ENCODE measurements at places on chromosomes 5 and 9.

DNA sequence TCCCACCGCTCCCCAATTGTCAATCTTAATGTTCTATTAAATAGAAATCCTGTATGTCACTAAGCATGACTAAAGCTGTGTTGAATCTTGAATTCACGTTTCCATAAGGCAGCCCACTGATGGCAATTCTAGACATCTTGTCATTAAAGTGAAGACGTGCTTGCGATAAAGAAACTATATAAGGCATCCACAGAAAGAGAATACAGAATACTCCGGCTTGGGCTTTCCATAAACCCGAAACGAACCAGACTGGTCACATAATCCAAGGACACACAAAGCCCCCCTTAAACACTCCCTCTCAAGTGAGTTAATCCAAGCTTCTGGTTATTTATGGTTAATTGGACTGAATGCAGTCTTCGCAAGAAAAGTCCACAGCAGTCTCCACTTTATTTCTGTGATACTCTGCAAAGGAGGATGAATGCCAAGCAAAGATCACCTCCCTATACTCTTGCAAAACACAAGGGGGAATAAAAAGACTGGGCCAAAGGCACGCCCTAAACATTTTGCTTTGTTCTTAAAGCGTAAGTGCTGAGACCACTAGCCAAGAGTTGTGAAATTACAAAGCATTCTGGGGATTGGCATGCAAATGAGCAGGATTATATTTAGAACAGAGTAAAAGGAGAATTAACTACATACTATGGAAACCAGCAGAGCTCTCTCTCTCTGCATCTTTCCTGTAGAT lies 54.7 kb downstream of the DPYSL3 start:
- no peak for DNase-seq

GRCh38 chr5:122805481-122805880 lies 30.6 kb downstream of the SNX2 start:
- no peak for DNase-seq

DNA sequence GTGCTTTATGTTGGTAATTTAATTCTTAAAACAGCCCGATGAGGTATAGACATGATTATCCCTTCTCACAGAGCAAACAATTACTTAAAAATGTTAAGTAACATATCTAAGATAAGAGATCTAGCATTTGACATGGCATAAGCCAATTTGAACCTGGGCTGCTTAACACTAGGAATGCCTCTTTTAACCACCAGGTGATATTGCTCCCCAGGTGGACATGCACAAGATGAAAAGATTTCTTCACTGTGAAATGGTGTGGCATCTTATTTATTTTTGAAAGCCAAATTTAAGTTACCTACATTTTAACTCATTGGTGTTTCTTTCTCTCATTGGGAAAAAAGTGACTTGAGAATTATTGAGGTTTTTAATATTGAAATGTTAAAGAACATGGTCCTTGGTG lies 15.8 kb upstream of the LRRC70 start:
- no peak for DNase-seq

GRCh38 chr5:34831303-34831702 lies 7.7 kb upstream of the TTC23L start:
- DNase-seq, result no peak

DNA sequence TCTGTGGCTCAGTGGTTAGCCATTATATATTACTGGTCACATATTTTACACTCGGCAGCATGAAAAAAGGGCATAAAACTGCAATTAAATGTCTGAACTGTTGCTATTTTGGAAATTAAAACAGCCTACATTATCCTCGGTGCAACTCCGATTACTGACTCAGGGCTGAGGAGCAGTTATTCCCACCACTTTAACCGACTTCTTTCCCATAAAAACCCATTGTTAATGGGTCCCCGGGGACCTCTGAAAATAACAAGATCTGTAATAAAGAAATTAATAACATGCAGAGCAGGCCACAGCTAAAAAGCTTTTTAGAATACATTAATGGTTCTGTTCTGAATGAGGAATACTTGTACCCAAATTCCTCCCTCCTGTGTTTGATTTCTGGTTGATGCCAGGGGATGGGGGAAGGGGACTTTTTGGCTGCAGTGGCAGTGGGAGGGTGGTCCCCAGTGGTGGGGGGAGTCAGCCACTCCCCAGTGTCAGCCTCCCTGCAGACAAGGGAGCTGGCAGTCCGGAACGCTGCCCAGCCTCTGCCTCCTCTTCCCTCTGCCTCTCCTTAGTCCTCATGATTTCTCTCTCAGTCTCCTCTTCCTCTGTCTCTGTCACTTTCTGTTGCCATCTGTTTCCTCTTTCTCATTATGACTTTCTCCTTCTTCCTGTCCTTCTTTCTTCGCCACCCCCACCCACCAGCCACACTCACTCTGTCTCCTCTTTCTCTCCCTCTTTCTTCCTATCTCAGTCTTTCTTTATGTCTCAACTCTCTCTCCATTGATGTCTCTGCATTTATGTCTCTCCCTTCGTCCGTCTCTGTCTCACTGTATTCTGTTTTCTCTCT lies 59.0 kb upstream of the ZBTB43 start:
- no peak for DNase-seq

- no peak for DNase-seq
Observed at GRCh38 chr5:57441557-57441956, 41.1 kb downstream of the ACTBL2 start.

GRCh38 chr5:36875790-36876298 lies 725 bp upstream of the NIPBL start:
- peak; percentile 29 for DNase-seq

- DNase-seq, result no peak
Observed at GRCh38 chr5:153676406-153676805, 185.9 kb downstream of the GRIA1 start.

- DNase-seq, result no peak
Observed at GRCh38 chr5:179405426-179406030, 60.3 kb upstream of the ADAMTS2 start.

DNA sequence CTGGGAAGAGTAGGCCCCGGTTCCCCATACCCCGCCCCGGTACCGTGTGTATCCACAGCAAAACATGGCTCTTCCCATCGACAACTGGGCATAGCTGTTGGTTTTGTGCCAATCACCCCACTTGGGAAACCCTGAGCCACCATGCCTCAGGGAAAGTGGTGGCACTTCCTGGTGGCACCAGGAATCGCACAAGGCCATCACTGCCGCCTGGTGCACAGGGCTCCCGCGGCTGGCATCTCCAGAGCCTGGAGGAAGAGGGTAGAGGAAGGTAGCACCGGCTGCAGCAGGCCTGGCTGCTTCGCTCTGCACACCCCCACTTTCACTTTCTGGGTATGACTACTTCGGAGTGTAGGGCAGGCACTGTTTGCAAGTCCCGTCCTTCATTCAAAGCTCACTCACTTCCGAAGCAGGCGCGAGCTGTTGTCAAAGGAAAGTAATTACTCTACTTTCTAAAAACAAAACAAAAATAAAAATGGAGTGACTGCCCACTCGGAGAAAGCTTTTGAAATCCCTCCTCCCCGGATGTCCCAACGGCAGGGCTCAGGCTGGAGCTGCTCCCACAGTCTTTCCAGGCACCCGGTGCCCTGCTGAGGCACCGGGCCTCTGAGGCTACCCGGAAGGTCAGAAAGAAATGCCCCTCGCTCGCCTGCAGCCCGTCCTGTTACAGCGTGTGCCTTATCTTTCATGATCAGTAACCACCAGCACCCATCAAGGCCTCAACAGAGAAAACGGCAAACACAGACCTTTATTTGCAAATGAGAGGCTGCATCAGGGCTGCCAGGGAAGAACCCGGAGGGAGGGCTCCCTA lies 2.0 kb downstream of the BRD3 start:
- DNase-seq, result peak; percentile 22

- no peak for DNase-seq
Observed at GRCh38 chr5:117433818-117434217, 859.2 kb upstream of the SEMA6A start.

GRCh38 chr5:61167382-61167781 lies 5.1 kb upstream of the SMIM15 start:
- no peak for DNase-seq

- DNase-seq, result no peak
Observed at GRCh38 chr5:10374046-10375022, 20.8 kb downstream of the MARCHF6 start.

GRCh38 chr5:34563931-34564709 lies 92.0 kb upstream of the RAI14 start:
- no peak for DNase-seq

DNA sequence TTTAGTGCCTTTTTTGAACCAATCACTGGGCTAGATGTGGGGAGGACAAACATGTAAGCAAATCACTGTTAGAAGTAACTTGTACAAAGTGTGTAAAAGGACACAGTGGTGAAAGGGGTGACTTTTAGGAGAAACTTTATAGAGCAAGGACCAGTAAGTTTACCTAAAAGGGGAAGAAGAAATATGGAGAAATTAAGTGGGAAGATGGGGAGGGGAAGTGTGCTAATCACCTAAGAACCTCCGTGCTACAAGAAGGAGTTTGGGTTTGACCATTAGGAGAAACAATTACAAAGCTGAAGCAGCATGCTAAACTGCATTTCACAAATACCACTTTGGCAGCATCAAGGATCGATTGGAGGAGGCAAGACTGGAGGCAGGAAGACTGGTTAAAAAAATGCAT lies 17.3 kb downstream of the ITGA1 start:
- no peak for DNase-seq

- DNase-seq, result no peak
Observed at GRCh38 chr9:113709721-113710120, 166.4 kb upstream of the ZNF618 start.

GRCh38 chr9:123495731-123496130 lies 139.7 kb downstream of the CRB2 start:
- DNase-seq, result no peak

- peak; percentile 30 for DNase-seq
Observed at GRCh38 chr5:149264439-149265067, 7.1 kb upstream of the AFAP1L1 start.

- no peak for DNase-seq
Observed at GRCh38 chr9:72856972-72857623, 95.8 kb downstream of the ALDH1A1 start.

GRCh38 chr9:124062172-124062571 lies 50.6 kb downstream of the LHX2 start:
- DNase-seq, result no peak

Measured in activated CD8-positive, alpha-beta memory T cell treated with anti-CD3 and anti-CD28 coated beads for 1 hour (primary cell).